Cardiac septum (tissue), 1 donor: ENCODE measurements at places on chromosomes 3 and 15. TPM values are rescaled to one million over a fixed set of nuclear protein-coding genes. Genes with fewer than 3 reads are reported as not detected.

DNA sequence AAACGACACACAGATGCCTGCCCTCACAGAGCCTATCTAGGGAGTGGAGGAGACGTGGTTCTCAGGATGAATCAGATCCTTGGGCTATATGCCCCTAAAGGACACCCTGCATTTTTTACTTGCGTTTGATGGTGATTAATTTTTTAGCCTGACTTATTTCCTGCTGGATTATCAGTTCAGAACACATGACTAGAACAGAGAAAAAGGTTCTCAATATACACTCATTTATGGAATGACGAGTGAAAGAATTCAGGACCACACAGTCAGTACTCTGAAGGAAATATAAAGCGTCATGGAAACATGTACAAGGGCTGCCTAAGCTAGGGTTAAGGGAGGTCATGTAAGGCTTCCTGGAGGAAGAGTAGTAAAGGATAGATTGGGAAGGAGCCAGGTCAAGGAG lies 121.8 kb downstream of the SSR3 start:
- no peak for DNase-seq

DNA sequence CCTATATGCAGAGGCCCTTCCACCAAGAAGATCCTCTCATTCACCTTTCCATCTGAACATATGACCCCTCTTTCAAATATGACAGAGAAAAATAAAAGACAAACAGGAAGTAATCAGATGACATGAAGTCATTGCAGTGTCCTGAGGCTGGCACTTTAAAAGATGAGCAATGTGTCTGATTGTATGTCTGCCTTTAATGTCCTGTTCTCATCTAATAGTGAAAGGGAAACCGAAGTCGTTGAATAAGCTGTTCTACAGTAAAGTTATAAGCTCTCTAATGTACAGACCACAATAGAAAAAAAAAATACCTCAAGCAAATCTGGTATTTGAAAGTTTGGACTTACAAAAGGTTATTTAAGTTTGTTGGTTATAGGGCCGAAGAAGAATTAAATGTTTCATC lies 243.0 kb downstream of the CLSTN2 start:
- no peak for DNase-seq

GRCh38 chr15:27499191-27499590 lies 528.2 kb downstream of the GABRG3 start:
- DNase-seq, result no peak

GRCh38 chr3:134030379-134031347 lies 938 bp upstream of the SLCO2A1 start:
- DNase-seq, result no peak

DNA sequence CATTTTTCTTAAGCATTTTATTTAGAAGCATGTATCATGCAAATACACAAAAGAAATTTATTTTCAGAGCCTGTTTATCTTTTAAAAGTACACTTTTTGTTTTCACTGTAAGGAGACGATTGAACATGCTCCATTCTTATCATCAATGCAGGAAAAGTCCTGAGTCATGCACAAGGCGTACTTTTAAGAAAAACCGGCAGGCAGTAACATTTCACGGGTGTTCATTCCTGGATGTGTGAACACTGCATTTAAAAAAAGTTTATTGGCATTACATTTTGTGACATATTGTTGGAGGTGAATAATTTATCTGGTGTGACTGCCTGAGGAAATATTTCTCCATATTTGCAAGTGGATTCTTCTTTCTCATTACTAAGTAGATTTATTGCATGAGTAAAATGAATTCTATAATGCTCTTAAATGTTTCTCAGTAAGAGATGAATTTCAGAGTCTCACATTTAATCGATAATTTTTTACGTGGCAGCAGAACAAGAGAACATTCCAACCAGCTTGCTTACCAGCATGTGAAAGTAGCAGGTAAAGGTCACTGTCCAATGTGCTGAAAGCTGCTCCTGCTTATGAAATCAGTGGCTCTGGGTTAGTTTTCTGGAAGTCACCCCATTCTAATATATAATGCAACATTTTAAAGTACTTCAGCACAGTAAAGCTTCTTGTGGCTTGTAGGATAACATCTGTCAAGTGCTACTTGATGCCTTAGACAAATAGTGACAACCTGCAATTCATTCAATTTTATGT lies 87.0 kb downstream of the SV2B start:
- DNase-seq, result no peak

DNA sequence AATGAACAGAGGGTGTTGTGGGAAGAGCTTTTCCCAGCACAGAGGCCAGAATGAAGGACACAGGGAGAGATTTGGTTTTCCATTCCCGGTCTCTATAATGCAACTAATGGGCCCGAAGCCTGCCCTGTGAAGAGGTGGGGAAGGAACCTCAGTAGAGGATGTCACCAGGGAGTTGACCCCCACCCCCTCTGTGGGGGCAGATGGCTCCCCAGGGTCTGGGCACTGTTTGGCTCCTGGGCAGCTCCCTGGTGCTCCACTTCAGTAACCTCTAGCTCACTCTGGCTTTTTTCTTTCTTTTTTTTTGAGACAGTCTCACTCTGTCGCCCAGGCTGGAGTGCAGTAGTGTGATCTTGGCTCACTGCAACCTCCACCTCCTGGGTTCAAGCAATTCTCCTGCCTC lies 109.1 kb upstream of the DLG1 start:
- DNase-seq, result no peak

DNA sequence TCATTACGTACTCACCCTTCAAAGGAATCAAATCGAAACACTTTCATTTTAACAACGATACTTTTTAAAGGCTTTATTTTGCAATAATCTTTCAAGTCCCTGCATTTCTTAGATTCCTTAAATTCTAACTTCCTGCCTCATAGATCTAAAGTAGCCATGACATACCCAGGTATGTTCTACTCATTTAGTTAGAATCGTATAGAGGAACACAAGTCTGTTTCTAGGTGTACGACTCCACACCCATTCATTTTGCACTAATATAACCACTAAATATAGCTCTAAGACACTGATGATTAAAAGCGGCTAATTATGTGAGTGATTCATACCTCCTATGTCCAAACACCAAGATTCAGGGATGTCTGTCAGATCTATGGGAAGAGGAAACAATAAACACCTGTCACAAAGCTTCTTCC lies 1.3 kb downstream of the ATP13A3 start:
- no peak for DNase-seq

DNA sequence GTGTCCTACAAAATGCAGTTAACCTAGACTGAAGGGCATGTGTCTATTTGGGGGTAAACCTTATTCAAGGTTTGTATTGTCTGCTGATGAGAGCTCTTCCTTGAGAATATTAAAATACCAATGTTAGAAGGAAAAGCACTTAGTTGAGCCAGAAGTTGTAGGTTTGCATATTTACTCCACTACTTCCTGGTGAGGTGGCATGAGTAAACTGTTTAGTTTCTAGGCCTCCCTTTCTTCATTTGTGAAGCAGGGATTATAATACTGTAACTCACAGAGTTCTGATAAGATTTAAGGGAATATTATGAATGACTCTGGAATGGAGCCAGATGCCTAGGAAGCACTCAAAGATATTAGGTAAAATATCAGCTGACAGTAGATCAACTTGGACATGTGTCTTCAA lies 46.7 kb downstream of the CD200R1L start:
- DNase-seq, result no peak

Gene SNURF
- total RNA-seq, result 62.1 TPM

Gene CGNL1
- 19.6 TPM for total RNA-seq

Gene KLHL40
- total RNA-seq, result 0.57 TPM

Gene CDHR4
- not detected for total RNA-seq
